ENCODE measurements at places on chromosomes 13 and 19.

DNA sequence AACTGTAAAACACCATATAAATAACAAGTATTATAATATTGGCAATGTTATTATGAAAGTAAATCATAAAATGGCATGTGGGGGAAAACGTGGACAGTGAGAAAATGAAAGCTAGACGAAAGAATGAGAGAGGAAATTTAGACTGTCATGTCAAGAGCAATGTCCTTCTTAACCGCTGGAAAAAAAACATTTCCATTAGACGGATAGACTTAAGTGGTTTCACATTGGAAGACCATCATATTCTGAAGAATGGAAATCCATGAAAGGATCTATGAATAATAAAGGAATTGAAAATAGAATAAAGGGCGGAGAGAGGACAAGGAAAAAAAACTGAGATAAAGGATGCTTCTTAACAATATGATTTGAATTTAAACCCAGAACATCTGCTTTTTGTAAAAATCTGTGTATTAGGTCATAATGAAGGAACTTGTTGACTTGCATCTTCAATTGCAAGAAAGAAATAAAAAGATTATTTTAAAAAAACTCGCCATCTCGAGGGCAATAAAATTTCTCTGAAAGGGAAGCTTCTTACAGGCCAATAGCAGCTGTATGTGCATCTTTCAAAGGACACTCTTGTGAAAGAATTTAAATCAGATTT lies 90.6 kb downstream of the SPRY2 start:
- no peak for DNase-seq

DNA sequence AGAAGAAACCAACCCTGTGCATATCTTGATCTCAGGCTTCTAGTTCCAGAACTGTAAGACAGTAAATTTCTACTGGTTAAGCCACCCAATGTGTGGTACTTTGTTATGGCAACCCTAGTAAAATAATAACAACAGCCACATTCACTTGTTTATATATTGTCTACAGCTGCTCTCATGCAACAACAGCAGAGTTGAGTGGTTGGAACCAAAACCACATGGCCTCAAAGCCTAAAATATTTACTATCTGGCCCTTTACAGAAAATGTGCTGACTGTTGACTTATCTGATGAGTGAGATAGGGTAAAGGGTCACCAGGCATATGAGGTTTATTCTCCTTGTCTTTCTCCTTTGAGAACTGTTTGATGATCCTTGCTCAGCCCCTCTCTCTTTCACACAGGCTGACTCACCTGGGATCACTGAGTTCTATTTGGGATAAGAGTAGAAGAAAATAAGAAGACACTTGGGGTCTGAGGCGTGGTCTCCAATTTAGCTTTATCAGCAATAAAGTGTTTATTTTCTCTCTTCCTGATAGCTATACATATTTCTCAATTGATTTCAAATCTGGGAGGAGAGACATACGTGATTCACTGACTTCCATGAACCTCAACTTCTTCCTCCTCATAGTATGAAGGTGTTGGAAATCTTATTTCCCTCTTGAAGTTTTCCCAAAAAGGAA lies 227.5 kb upstream of the STARD13 start:
- no peak for DNase-seq

- DNase-seq = no peak
Measured at GRCh38 chr13:80823472-80823871, 482.5 kb upstream of the SPRY2 start.

GRCh38 chr13:77699059-77699680 lies 1.7 kb downstream of the SLAIN1 start:
- DNase-seq = no peak

DNA sequence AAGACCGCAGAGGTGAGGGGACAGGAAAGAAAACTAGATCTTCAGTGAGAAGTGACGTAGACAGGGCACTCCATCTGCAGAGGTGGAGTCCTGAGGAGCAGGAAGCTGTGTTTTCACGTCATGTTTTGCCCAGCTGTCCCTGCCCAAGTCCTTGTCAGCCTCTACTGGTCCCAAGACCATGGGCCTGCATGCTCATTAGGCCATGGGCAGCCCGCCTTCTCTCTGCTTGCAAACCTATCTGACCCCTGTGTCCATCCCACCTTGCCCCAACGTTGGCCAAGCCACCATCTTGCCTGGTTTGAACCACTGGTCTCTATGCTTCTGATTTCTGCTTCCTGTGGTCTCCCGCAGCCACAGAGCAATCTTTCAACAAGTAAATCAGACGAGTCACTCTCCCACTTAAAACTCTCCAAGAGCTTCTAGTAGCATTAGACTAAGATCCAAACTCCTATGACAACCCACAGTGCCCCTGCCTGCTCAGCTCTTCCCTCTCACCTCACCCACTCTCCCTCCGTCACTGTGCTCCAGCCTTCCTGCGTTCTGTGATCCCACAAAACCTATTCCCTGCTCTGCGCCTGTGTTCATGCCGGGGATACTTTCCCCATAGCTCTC lies 18.6 kb upstream of the CCNE1 start:
- DNase-seq = no peak

GRCh38 chr13:89150362-89150761 lies 1479.2 kb downstream of the SLITRK5 start:
- no peak for DNase-seq

GRCh38 chr13:26132756-26133155 lies 80.9 kb upstream of the SHISA2 start:
- no peak for DNase-seq

DNA sequence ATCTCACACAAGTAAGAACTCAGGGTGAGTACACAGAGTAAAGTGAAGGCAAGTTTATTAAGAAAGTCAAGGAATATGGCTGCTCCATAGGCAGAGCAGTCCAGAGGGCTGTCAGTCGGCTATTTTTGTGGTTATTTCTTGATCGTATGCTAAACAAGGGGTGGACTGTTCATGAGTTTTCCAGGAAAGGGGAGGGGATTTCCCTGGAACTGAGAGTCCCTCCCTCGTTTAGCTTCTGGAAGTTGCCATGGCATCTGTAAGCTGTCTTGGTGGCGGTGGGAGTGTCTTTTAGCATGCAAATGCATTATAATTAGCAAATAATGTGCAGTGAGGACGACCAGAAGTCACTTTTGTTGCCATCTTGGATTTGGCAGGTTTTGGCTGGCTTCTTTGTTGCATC lies 5.8 kb upstream of the VSTM1 start:
- no peak for DNase-seq

GRCh38 chr19:10784257-10784656 lies 51.8 kb downstream of the TMED1 start:
- no peak for DNase-seq

DNA sequence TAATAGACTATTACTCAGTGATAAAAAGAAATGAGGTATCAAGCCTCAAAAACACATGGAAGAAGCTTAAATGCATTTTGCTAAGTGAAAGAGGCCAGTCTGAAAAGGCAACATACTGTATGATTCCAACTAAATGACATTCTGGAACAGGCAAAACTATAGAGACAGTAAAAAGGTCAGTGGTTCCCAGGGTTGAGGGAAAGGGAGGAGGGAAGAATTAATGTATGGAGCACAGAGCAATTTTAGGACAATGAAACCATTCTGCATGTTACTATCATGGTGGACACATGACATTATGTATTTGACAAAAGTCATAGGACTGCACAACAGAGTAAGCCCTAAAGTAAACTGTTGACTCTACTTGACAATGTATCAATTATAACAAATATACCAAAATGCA lies 5.7 kb upstream of the SERPINE3 start:
- DNase-seq = no peak

DNA sequence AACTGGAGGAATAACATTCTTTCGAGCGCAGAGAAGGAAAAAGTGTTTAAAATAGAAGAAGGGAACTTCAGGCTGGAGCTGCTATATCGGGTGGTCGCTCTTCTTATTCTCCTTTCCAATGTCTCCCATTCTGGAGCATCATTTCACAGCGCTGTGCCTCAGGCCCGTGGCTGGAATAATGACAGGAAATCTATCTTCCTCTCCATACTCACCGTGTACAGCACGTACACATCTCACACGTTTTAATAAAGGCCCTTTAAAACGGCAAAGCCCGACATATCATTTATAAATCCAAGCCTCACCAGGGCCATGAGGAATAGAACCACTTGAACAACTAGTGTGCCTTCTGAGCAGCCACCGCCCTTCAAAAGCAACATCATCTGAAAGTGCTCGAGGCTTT lies 264.4 kb downstream of the TEX29 start:
- no peak for DNase-seq

DNA sequence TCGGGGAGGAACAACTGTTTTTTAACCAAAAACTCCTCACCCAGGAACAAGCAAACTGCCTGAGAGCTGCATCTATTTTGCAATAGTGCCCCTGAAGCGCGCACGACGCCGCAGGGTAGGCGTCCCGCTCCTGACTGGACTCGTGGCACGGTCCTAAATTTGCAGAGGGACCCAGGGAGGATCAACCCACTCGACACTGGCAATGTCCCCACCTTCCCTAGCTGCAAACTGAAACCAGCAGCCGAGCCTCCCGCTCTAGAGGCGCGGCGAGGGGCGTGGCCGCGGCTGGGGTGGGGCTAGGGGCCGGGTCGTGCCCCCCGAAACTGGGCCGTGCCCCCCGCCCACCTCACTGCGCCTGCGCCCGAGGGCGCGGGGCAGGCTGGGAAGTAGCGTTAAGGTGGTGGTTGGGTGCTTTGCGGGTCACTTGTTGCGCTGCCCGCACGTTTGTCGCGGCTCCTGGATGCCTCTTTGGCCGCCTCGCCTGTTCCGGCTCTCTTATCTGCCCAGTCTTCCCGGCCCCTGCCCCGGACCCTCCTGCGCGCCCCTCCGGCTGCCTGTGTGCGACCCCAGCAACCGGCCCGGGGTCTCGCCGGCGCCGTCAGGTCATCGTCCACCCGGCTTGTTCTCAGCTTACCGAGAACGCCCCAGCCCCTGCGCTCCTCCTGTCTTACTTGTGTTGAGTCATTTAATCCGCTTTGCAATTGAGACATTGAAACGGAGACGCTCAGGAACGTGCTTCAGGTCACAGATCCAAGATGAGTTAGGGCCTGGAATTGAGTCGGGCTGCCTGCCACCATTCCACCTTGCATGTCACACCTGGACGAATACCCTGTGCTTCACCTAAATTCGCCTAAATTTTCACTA lies 37.9 kb upstream of the LSM14A start:
- DNase-seq = peak; percentile 79

- peak; percentile 89 for DNase-seq
Measured at GRCh38 chr13:40077396-40078027, 422.1 kb downstream of the COG6 start.

- peak; percentile 76 for DNase-seq
Measured at GRCh38 chr19:30450100-30450499, 77.9 kb downstream of the ZNF536 start.

GRCh38 chr13:107238262-107238981 lies 670.5 kb upstream of the ARGLU1 start:
- no peak for DNase-seq

- no peak for DNase-seq
Measured at GRCh38 chr19:33203529-33203928, 9.4 kb downstream of the LRP3 start.

- DNase-seq = no peak
Measured at GRCh38 chr13:75016225-75016624, 465.7 kb downstream of the TBC1D4 start.

- no peak for DNase-seq
Measured at GRCh38 chr13:42649831-42650230, 75.9 kb downstream of the TNFSF11 start.

GRCh38 chr13:25281935-25282332 lies 5.4 kb downstream of the MTMR6 start:
- no peak for DNase-seq

DNA sequence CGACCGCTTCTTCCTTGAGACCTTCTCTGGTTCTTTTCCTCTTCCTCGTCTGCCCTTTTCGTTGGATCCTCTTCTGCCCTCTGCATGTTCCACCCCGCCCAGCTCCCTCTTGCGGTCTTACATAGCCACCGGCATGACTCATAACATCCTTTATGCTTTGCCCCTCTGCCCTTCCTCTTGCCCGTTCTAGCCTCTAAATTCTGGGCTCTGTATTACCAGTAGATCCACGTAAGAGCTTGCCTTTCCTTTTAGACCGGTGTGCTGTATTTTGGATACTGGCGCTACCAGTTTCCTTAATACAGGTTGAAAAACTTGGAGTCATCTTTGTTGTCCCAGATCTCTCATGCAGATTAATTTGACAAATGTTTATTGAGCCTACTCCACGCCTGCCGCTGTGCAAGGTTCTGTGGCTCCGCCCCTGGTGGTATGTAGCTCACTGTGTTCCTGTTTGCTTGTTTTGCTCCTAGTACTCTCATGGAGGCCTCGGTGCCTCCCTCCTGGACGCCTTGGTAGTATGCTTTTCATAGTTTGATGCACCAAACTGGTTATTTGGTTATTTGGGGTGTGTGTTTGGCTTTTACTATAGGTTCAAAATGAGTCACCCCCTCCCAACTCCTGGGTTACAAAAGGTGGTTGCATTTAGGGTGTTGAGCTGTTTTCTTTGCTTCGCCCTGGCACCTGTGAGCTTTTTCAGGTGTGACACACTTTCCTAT lies 1.7 kb downstream of the GTF3A start:
- DNase-seq = peak; percentile 92

DNA sequence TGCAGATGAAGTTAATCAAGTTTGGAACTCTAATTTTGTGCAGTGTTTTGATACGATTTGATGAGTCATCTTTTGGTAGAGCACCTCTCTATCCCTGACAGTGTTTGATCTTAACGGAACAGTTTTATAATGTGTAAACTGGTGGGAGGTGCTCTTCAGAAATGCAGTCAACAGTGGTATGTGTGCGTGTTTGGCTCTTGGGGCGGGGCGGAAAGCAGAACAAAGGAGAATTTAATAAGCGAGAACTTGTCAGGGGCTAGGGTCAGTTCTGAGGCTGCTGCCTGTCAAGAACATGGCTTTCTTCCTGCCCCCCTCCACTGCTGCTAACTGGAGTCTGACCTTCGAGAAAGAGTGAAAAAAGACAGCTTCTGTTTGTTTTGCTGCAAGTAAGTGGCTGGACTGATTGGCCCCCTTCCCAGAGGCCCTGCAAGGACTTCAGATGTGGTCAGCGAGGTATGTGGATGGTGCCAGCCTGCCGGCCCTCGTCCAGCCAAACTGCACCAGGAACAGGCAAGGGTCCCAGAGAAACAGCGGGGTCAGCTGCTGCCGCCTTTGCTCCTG lies 40.8 kb downstream of the BBC3 start:
- DNase-seq = peak; percentile 69

DNA sequence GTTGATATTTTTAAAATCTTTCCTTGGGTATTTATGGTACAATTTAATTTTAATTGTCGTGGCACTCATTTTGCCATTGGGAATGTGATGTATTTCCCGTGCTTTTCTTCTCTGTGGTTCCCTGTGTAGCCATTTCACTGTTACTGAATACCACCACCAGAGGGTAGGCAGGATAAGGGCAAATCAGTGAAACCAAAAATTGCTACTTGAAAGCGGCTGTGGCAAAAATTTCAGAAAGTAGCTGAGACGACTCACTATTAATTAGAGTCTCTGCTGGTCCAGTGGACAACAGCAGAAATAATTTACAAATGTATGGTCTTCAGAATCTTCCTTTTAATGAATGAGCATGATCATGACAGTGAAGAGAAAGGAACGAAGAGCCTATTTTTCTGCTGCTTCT lies 34.4 kb upstream of the MIR17HG start:
- peak; percentile 1 for DNase-seq

DNA sequence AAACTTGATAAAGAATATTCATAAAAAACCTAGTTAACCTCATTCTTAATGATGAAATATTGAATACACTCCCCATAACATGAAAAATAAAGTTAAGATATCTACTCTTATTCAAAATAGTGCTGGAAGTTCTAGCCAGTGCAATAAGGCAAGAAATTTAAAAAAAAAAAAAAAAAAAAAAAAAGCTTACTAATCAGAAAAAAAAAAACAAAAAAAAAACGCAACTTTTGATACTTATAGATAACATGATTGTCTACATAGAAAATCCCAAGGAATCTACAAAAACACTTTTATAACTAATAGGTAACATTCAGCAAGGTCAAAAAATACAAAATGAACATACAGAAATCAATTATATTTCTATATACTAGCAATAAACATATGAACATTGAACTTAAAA lies 515.6 kb downstream of the UQCRFS1 start:
- DNase-seq = no peak
